Left hindlimb (tissue), 1 donor: ENCODE measurements at places on chromosomes 13 and 19.

DNA sequence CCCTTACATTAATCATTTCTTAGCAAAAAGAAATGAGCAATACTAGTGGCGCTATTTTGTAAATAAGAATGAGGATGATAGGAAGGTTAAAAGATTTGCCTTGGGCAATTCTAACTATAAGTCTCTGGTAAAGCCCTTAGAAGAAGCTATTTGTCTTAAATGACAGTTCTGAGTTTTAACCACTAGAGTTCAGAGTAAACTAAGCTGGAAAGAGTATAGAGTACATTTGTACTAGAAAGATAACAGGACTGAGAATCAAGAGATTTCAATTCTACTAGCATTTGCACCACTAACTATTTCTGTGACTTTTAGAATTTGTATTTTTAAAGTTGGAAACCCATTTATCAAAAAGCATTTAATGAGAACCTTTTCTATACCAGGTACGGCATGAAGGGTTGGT lies 750.3 kb downstream of the OLFM4 start:
- DNase-seq: no peak

DNA sequence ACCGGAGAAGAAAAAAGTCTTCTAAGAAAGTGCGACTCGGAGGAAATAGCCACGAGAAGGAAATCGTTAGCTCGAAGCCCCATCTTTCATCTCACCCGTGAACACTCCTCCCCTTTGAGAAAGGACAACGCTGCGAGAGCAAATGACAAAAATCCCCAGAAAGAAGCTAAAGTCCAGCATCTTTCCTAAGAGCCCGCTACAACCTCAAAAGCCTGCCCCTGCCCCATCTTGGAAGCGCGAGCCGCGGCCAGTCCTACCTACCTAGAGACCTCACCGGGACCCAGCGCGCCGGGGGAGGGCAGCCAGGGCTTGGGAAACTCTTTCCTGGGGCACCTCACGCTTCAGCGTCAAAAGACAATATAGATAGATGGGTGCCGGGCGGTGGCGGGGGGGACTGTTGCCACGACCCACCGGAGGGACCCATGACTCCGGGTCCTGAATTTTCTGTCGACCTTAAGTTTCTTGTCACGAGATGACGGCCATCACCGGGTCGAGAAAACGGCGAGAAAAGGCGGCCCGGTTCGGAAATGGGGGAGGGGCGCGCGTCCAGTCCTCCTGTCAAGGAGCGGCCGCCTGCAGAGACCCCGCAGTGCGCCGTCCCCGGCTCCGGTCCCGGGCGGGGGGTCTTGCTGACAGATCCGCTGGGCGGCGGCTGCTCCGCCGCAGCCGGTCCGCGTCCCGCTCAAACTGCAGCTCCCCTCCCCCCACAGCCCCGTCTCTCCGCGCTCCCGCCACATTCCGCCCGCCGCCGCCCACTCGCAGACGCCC lies 65.9 kb downstream of the KCNRG start:
- peak; percentile 74 for DNase-seq

DNA sequence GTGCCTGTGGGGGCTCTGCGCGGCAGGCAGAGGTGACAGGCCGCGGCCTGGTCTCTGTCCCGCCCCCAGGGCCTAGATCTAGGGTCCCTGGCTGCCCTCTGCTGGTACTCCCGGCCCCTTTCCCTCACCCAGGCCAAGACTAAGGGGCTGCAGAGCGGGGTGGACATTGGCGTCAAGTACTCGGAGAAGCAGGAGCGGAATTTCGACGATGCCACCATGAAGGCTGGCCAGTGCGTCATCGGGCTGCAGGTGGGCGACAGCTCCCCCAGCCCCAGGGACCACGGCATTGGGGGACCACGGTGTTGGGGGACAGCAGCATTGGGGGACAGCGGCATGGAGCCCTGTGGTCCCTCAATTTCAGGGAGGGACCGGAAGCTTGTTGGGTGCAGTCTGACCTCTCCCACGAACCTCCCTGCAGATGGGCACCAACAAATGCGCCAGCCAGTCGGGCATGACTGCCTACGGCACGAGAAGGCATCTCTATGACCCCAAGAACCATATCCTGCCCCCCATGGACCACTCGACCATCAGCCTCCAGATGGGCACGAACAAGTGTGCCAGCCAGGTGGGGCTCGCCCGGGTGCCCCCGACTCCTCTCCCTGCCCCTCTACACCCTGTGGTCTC lies 3.8 kb upstream of the ABCA7 start:
- DNase-seq: no peak

DNA sequence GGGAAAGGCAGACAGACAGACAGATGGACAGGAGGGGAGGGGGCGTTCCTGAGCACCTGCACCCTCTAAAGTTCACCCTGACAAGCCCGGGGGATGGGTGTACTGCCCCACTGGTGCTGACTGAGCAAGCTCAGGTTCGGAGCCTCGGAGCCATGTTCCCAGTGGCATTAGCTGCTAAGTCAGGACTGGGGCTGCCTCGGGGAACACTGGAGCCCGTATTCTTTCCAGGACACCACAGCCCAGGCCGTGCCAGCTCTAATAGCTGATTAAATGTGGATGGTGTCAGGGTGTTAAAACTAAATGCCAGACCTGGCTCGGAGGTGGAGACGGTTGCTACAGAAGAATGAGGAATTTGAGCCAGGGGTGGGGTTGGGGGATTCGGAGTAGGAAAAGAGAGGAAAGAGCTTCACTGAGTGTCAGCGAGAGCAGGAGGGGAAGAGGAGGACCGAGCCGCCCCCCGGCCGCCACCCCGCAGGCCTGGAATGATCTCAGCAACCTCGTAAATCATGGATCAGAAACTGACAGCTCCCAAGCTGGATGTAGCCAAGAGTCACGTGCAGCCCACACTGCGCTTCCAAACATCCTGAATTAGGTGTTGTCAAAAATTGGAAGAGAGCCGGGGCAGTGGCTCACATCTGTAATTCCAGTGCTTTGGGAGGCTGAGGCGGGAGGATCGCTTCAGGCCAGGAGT lies 10.4 kb downstream of the MAP2K2 start:
- no peak for DNase-seq

- DNase-seq: no peak
Observed at GRCh38 chr19:58203814-58204475, 21.1 kb downstream of the ZNF274 start.

- no peak for DNase-seq
Observed at GRCh38 chr19:39516270-39516669, 1.3 kb downstream of the SELENOV start.

GRCh38 chr13:24221007-24221406 lies 60.5 kb downstream of the SPATA13 start:
- DNase-seq: no peak

- no peak for DNase-seq
Observed at GRCh38 chr13:38990693-38991092, at the start of gene STOML3. Gene STOML3, minus strand, starts transcription at chr13:38990831. Its CDS starts 110 bp downstream, at chr13:38990721.

DNA sequence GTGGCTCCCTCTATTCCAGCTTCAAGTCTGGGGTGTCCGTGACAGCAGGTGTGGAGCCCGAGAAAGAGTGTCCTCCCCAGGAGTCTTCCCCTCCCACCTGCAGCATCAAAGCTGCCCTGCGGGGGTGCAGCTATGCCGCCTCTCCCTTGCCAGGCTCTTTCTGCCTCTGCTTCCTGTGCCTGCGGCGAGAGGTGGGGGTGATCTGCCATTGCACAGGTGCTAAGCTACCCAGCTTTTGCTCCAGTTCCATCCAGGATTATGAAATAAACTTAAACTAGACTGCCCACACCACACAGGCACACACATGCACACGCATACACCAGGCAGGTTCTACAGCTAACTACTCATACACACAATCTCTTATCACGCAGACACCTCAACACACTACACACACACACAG lies 104.7 kb upstream of the CLDN10 start:
- DNase-seq: no peak

DNA sequence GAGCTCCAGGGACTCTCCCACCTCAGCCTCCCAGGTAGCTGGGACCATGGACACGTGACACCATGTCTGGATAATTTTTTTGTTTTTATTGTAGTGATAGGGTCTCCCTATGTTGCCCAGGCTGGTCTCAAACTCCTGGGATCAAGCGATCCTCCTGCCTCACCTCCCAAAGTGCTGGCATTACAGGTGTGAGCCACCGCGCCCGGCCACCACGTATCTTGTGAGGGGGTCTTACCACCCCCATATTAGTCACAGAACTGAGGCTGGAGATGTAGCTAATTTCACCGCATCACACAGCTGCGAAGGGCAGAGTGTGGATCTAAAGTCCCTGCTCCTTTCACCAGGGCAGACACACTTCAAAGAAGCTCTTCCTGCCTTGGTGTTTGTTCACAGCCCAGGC lies 211.8 kb upstream of the SOX1 start:
- DNase-seq: no peak

- DNase-seq: no peak
Observed at GRCh38 chr13:33751151-33751550, 66.8 kb upstream of the RFC3 start.

GRCh38 chr13:81020010-81020409 lies 679.1 kb upstream of the SPRY2 start:
- no peak for DNase-seq

DNA sequence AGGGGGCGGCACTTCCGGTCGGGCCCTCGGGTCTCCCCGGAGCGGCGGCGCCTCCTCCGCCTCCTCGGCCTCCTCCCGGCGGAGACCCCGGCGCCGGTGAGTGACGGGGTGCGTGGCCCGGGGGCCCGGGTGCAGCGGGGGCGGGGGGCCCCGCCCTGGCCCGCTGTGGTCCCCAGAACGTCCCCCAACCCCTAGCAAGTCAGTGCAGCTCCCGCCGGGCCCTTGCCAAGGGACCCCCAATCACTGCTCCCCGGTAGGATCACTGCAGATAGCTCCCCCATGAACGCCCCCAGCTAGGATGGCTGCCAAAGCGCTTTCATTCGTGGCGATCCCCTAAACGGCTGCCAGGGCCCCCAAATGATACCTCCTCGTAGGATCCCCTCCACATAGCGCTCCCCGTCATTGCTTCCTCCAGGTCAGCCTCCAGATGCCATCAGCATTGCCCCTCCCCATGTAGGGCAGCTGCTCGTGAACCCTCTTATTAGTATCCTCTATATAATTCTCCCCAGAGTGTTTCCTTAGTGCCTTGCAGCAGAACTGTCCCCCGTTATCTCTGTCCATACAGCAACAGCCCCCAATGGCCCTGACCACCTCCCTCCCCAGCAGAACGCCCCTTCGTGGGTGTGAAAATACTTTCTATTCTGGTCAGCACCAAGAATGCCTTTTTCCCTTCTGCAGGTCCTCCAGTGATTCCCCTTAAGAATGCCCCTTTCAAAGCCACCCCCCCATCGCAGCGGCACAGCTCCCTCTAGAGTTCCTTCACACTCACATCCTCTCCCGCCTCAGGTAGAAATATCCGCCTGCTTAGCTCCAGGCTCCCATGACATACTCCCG lies at the start of gene ZNF865:
ZNF865 (plus strand) TSS at position 11 of the 834 bp plus-strand sequence. CDS start 7,972 bp downstream, outside the sequence.
- peak; percentile 86 for DNase-seq

DNA sequence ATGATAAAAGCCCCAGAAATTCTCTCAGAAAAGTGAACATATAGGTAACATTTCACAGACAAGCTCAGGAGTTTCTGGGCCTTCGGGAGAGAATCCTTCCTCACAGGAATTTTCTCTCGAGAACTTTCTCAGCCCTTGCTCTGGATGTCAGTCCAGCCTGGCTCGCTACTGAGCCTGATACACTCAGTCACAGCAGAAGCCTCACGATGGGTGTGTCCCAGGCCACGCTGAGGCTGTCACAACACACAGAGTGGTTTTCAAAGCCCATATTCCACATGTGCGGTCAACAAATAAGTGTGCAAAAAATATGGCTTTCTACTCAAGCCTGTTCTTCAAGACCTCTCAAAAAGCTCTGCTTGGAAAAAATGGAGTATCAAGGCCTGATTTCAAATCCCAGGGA lies 31.5 kb upstream of the MEDAG start:
- no peak for DNase-seq

DNA sequence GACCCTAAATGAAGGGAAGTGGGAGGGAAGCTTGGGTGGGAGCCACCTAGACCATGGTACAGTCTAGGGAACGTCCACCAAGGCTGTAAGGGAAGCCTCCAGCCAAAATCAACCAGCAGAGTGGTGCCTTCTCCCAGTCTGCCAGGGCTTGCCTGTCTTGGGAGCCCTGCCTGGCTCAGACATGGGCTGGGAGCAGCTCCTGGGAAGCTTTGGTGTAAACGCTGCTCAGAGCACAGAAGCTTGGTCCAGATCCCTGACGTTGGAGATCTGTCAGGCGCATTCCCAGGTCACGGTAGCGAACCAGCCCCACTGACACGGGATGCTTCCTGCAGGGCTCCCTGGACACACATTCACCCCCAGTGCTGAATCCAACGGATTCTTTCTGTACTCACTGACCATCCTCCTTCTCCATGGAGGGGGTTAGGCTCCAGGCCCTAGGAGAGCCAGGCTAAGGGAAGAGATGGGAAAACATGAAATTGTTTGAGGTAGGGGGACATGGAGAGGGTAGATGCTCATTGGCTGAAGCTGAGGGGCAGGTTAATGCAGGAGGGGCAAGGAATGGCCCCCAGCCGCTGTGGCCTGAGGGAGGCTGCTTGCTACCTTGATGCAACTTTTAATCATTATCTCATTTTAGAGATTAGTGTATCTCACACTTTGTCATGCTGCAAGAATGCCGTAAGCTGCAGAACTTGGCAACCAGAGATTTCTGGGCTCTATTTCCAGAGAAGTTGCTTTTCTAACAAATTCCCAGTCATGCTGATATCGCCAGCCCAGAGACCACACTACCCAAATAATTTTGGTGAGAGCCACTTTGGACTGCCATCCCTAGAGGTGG lies 195.8 kb downstream of the UQCRFS1 start:
- no peak for DNase-seq

- no peak for DNase-seq
Observed at GRCh38 chr19:34135821-34136611, 36.3 kb upstream of the LSM14A start.
